ENCODE measurements at places on chromosomes 5 and 9. TPM values are rescaled to one million over a fixed set of nuclear protein-coding genes. Genes with fewer than 3 reads are reported as not detected.

Gene NUDT2
- 22.9 TPM for total RNA-seq

Gene TTF1
- total RNA-seq, result 33.4 TPM

Gene SYK
- total RNA-seq, result 0.11 TPM

Gene PPP1R26
- 2.4 TPM for total RNA-seq

Gene SNCAIP
- not detected for total RNA-seq

Gene TSSK1B
- total RNA-seq, result not detected
